ENCODE measurements at places on chromosomes 4 and X.

DNA sequence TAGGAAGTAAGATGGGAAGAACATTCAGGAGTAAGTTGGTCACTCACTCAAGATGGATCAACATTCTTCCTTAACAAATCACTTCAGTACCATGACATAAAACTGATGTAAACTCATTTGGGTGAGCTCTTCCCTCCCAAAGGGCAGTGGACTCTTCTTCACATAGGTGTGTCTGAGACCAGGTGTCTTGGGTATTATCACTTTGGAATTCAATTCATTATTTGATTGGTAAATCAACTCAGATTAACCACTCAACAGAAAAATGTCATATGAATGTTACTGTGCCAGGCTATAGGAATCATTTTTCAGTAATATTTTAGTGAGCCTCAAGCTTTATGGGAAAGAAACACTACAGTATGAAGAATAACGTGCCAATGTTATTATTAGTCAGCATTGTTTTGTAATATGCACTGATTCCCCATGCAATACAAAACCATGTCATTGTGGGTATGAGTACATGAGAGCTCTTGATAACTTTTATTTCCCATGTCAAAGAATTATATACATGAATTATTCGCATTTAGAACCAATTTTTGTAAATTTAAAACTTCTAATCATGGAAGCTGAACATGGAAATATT, 58.6 kb upstream of the ETNPPL start:
- no peak for DNase-seq

- no peak for DNase-seq
Measured at GRCh38 chr4:3849140-3849539, 83.0 kb downstream of the ADRA2C start.

DNA sequence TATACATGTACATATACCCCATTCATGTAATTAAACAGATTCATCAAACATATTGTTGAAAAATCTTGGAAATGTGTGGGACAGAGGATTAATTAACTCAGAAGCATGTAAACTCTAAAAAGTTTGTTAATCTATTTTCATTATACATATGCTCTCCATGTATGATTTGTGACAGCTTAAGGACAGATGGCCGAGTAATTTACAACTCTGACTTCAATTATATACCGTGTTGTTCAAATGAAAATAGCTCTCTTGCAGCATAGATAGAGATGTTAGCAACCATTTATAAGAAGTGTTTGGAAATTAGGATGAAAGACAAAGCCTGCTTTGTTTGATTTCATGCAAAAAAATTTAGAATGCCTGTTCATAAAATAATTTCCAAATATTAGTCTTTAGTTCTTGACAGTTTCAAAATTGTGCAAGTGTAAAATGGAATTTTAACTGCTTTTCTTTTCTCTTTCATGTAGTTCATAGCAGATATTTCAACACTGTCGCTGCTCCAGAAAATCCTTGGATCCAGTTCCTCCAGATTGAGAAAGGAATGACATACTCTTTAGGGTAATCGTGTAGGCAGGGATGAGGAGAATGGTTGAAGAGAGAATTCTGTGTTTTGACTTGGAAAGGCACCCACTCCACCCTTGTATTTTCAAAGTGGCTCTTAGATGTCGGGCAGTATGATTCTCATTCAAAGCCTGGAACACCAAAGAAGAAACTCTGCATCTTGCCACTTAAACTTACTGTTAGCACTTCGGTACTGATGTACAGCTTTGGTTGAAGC, 23.1 kb downstream of the AFF2 start:
- DNase-seq: no peak

GRCh38 chr4:40190465-40190864, 6.4 kb upstream of the RHOH start:
- DNase-seq: no peak

GRCh38 chr4:42350611-42351182, 46.6 kb upstream of the SHISA3 start:
- DNase-seq: no peak

DNA sequence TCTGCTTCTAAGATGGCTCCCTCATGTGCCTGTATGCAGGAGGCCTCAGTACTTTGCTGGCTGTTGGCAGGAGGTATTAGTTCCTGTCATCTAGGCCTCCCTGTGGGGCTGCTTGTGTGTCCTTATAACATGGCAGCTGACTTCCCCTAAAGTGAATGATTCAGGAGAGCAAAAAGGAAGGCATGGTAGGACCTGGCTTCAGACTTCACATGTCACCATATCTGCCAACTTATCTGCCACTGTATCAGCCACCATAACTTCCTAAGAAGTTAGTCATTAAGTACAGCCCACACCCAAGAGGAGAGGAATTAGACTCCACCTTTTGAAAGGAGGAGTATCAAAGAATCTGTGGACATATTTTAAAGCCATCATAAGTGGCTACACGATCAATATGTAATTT, 122.5 kb downstream of the UCHL1 start:
- DNase-seq: no peak

DNA sequence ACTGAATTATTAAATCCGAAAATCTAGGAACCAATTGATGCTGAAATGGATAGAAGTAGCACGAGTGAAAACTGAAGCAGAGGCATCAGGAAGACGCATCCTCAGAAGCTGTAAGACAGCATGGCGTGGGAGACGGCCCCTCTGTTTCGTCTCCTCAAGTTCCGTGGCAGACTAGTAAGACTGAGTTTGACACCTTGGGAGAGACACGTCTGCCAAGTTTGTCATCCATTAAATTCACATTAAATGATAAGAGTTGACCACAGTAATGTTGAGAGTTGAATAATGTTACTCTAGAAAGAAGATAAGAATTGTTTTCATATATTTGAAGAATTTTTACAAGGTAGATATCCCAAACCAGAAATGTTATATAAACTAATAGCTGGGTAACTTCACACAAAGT, 736.1 kb upstream of the FRG1 start:
- DNase-seq: no peak

DNA sequence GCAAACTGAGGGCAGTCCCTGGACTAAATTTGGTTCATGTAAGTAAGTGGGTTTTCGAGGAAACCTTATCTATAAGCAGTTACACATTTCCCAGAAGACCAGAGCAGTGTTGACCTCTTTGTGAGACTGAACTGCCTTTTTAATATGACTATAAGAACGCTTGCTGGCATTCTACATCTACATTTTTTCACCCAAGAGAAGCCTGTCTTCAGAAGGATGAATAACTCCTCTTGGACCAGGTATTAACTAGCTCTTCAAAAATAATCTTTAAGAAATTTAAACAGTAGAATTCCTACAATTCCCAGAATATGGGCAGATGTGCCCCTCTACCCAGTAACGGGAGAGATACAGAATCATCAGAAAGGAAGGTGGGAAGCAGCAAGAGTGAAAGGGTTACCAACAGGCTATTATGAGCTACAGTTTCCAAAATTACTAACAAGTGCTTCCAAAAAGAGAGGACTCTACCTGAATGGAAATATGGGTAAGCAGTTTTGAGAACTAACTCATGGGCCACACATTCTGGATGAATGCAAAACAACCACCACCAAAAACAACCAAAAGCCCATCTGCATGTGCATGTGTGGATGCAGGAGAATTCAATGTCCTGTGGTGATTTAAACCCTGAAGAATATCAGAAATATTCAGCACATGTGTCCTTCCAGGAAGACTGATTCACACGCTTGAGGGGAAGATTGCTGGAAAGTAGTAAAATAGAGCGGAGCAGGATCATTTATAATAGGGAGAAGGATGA, 17.4 kb downstream of the BBS12 start:
- no peak for DNase-seq

DNA sequence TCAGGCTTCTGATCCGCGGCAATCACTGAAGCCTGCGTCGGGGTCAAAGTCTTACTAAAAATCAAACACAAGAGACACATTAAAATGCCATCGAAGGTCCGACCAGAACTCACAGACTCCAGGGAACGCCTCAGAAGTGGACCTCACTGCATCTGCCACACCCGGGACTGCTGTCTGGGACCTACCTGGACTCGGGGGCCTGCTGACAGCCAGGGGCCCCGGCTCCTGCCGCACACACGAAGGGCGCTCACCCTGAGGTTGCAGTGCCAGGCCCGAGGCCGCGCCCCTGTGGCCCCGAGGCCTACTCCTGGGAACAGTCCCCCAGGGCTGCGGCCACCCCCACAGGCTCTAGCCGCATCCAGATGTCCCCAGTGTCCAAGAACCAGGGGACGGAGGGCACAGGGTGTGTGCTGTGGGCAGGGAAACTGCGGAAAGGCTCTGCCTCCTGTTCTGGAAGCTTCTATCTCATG, 7.4 kb downstream of the CTBP1 start:
- DNase-seq: no peak

- DNase-seq: no peak
Measured at GRCh38 chr4:179307297-179308136, 1865.3 kb upstream of the AGA start.

DNA sequence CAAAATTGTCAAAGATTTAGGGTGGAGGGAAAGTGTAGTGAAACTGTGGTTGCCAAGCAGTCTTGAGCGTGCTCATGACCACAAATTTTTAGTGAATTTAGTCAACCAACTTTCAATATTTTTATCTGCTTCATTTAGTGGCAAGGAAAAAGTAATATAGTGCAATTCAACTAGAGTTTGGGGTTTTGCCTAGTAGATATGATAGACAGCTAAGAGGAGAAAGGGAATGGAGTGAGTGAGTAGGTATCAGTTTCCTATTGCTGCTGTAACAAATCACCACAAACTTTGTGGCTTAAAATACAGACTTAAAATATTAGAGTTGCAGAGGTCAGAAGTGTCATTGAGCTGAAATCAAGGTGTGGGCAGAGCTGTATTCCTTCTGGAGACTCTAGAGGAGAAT, 3.7 kb upstream of the CT47C1 start:
- no peak for DNase-seq

DNA sequence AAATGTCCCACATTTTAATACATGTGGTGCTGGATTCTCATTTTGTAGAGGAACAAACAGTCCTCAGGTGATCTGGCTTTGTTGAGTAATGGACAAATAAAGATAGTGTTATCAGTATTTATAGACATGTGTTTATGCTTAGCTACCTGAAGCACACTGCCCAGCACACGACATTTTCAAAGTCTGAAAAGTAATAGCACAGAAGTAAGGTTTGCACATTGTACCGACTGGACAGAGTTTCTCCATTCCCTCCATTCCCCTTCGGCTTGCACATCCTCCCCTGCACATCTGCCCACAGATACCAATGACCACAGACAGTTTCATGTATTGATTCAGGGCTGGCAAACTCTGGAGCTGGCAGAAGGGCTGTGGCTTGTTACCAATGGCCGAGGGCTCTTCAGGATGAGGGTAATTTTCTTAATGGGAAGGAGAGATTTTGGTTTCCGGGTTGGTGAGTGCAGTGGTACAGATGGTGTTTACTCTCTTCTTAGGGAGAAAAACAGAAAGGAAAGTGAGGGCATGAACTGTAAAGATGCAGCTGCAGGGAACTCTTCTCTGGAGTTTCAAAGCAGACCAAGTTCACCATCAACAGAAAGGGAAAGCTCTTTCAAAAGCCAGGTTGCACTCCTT, 2.3 kb downstream of the GRPR start:
- DNase-seq: no peak

DNA sequence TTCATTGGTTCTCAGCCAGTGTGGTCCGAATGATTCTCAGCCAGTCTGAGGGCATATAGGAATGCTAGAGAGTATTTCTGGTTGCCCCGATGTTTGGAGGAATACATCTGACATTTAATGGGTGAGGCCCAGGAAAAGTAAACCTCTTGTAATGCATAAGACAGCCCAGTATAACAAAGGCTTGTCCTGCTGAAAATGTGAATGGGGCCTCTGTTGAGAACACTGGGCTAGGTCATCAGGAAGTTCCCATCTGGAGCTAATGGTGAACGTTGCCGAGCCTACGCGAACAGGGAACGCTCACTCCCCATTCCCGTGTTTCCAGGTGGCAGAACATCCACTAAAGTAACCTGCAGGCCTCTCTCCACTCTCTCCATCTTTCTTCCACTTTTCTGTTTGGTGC, 132.0 kb upstream of the CLNK start:
- DNase-seq: no peak

DNA sequence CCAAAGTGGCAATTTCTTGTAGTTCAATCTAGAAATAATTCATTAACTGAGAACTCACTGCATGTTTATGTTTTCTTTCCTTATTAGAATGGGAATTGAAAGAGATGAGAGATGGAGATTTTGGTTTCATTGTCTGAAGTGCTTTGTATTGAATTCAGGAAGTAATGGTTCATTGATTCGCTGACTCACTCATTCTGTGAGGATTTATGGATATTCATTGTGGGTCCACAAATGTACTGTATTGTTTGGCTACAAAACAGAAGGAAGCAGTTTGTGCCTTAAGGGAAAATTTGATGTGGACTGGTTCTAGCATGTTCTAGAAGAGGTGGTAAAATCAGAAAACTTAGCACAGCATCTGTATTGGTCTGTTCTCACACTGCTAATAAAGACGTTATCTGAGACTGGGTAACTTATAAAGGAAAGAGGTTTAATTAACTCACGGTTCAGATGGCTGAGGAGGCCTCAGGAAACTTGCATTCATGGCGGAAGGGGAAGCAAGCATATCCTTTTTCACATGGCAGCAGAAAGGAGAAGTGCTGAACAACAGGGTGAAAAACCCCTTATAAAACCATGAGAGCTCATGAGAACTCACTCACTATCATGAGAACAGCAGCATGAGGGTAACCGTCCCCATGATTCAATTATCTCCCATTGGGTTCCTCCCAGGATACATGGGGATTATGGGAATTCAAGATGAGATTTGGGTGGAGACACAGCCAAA, 132.3 kb upstream of the VCX3A start:
- no peak for DNase-seq

DNA sequence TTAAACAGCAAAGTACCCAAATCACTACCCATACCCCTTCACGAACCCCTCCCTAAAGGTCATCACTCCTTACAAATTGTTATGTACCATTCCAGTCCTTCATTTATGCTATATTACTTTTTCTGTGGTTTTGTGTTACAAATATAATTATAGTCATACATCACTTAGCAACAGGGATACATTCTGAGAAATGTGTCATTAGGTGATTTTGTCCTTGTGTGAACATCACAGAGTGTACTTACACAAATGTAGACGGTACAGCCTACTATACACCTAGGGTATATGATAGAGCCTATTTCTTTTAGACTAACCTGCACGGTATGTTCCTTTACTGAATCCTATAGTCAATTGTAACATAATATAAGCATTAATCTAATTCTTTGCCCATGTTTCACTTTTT, 61.9 kb downstream of the ASB9 start:
- no peak for DNase-seq

DNA sequence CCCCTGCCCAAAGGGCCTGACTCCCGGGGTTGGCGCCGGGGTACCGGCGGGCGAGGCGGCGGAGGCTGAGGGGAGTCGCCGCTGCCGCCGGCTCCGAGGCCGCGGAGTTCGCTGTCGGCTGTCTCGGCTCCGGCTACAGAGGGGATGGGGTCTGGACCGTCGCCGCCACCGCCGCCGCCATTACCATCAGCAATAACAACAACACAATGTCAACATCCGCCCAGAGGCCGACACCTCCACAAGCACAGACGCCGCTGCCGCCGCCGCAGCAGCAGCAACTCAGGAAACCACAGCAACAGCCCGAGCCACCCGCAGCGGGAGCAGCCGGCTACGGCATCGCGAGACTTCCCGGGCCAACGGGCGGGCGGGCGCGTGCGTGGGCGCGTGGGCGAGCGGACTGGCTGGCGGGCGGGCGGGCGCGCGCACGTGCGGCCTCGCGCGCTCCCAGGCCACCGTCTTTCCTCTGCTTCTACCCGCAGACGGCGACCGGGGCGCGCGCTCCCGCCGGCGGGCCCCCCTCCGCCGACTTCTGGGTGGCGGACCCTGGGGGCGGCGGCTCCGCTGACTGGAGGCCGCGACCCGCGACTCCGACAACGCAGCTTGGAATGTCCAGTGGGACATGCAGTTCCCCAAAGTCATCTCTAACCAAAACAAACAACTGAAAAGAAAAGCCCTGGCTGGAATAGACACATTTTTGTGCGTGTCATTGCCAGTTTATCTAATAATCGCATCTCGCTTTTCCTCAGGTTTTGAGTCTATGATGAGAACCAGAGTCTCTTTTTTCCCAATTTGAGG, at the start of gene CHIC2:
Gene CHIC2 (minus strand): TSS at position 289 of the 795 bp plus-strand sequence. CDS start 305 bp downstream, outside the sequence.
- DNase-seq: peak; percentile 70

Measured in NCI-H1417 treated with DMSO at 0.1 percent for 48 hours (cell line).